ENCODE measurements at places on chromosomes 12 and 14. TPM values are rescaled to one million over a fixed set of nuclear protein-coding genes. Genes with fewer than 3 reads are reported as not detected.

GRCh38 chr12:63266988-63267387 is 116.0 kb upstream of the AVPR1A start:
- DNase-seq = no peak

- peak; percentile 43 for DNase-seq
These were observed 65.1 kb upstream of the DUSP6 start for GRCh38 chr12:89417246-89417977.

DNA sequence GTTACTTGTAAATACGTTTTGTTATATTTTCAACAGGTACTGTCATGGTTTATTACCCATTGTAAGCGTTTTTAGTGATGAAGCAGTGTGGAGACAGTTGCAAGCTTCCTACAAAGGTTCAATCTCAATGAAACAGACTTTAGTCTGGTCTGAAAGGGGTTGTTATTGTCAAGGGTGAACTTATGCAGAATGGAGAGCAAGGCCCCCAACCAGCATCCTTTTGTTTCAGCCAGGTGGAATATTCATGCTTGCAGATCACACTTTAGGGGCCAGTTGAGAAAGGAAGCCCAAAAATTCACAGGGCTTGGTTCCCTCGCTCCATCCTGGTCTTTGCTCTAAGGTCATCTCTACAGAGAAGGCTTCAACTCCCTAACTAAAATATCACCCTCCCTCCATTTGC is 103.7 kb downstream of the PRICKLE1 start:
- no peak for DNase-seq

DNA sequence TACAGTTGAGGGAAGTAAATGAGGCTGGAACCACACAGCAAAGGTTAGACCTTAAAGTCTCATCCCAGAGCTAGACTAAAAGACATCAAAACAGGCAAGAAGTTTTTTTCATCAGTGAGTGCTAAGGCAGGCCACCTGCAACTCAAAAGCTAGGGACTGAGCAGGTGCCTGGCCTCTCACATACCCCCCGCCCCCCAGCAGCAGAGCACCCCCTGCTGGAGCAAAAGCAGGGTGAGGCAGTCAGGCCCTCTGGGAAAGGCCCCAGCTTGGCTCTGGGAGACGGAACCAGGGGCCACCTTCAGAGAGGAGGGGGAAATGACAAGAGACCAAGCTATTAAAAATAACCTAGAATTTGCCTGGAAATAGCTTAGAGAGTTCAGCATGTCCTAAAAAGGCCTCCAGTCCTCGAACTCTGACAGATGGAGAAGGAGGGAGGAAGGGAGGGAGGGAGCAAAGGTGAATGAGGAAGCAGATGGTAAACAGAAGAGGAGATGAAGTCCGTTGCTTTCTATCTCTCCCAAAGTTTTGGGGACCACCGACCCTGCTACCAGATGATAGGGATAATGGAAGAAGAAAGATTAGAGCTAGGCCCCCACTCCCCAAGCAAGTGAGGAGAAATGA is 1.8 kb downstream of the ITGA7 start:
- no peak for DNase-seq

DNA sequence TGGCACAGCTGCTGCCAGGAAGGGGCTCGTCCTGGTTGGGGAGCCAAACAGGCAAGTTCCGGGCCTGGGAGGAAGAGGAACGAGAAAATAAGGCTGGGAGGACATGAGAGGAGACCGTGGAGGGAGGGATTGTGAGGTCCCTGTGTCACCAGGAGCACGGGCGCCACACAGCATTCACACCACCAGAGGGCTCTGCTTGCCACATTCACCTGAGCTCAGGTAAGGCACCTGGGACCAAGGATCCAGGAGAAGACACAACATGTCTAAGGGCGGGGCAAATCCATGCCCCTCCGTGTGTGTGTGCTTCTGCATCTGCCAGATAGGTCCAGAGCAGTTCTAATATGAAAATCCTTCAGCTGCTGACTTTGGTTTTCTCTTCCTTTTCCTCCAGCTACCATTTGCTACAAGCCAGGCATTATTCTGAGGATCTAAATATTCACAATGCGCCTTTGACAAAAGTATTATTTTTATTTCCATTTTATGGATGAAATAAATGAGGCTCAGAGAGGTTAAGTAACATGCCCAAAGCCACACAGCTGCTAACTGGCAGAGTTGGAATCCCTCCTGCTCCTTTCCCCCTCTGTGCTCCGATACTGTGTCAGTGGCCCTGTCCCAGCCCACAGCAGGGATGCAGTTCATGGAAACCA is 14.6 kb downstream of the RAPGEF3 start:
- peak; percentile 90 for DNase-seq

DNA sequence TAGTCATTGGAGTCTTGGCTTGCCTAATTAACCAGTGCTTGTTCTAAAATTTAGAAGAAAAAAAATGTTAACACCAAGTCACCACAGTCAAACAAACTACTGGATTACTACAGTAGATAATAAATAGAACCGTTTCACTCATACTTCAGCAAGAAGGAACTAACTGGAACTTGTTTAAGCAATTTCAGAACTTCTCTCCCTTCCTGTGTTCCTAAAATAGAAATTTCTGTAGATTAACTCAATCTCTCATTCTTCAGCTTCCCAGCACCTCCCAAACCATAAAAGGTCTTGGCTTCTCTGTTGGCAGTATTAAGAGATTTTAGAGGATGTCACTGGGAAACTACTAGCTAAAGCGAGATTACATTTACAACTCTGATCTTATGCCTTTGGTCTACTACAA is 18.6 kb downstream of the GNS start:
- no peak for DNase-seq

GRCh38 chr12:65653946-65654629 is 170.2 kb upstream of the HMGA2 start:
- no peak for DNase-seq

- no peak for DNase-seq
These were observed 272.7 kb upstream of the DIO3 start for GRCh38 chr14:101288436-101289229.

Gene GDF11
- total RNA-seq = 2.0 TPM

Gene PZP
- not detected for total RNA-seq

Gene NFATC4
- total RNA-seq = 2.9 TPM
